ENCODE measurements at places on chromosomes 16 and 17.

DNA sequence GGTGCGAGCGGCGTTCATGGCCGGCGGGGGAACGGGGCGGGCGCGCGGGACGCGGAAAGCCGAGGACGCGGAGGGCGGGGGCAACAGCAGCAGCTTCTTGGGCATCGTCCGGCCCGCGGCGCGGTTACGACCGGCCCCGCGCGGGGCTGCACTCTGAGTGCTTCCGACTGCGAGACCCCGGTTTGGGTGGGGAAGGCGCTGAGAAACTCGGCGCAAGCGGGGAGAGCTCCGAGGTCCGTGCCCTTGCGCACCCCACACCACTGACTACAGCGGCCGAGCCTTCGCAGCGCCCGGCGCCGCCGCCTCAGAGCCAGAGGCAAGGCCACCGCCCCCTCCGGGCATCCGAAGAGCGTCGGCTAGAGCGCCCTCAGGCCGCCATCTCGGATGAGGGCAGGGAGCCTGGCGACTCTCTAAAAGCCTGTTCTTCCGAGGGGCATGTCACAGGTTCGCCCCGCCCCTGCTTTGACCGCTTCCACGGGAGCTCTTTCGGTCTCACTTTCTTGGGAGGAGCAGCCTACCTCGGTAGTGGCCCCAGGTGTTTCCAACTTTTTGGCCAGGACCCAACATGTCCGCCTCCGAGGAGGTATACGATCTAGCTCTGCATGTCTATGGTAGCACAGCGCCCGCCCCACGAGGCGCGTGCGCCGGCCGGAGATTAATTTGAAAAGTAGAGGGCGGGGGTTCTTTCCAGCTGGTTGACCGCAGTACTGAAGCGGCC lies at the start of gene PRPSAP1:
TSS of gene PRPSAP1 (minus strand) at position 318 of the 718 bp plus-strand sequence. CDS start at position 105, 213 bp downstream.
- H3K27ac ChIP-seq, result peak within 1 kb of the TSS; percentile 90
- peaks cover under 1% of the 10 kb centered on the region for H3K36me3 ChIP-seq
- H3K4me3 ChIP-seq, result peak within 1 kb of the TSS; percentile 86
- peaks cover 34% of the 10 kb centered on the region for H3K4me1 ChIP-seq
- H3K27me3 ChIP-seq, result no peaks in the 10 kb centered on the region

DNA sequence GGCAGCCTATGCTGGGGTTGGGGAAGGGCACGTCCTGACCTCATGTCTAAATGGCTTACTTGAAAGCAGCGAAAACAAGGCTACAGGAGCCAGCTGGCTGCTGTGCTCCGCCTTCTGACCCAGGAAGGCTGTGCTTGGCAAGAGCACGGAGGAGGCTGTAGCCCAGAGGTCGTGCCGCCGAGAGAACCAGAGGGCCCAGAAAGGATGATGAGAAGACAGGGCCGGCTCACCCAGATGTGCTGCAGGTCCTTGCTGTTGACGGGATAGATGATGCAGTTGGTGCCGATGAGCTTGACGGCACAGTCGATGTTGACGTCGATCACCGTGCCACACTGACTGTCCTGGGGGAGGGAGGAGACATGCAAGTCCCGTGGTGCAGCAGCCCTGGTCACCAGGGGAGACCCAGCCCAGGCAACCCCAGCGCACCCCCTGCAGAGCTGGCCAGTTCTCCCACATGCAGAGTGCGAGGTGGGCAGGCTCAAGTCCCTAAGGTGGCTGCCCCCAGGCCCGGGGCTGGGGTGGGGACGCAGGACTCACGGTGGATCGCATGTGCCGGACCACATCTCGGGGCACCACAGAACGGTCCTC lies 20.7 kb downstream of the SPHK1 start:
- H3K4me3 ChIP-seq, result no peak overlapping the region
- H3K27ac ChIP-seq, result no peak overlapping the region
- H3K27me3 ChIP-seq, result no peaks in the 10 kb centered on the region
- H3K36me3 ChIP-seq, result peaks cover 68% of the 10 kb centered on the region
- no peaks in the 10 kb centered on the region for H3K4me1 ChIP-seq

- no peaks in the 10 kb centered on the region for H3K4me1 ChIP-seq
- no peaks in the 10 kb centered on the region for H3K36me3 ChIP-seq
- no peak for DNase-seq
These were observed 14.3 kb upstream of the PRKAR1A start for GRCh38 chr17:68497885-68498319.

DNA sequence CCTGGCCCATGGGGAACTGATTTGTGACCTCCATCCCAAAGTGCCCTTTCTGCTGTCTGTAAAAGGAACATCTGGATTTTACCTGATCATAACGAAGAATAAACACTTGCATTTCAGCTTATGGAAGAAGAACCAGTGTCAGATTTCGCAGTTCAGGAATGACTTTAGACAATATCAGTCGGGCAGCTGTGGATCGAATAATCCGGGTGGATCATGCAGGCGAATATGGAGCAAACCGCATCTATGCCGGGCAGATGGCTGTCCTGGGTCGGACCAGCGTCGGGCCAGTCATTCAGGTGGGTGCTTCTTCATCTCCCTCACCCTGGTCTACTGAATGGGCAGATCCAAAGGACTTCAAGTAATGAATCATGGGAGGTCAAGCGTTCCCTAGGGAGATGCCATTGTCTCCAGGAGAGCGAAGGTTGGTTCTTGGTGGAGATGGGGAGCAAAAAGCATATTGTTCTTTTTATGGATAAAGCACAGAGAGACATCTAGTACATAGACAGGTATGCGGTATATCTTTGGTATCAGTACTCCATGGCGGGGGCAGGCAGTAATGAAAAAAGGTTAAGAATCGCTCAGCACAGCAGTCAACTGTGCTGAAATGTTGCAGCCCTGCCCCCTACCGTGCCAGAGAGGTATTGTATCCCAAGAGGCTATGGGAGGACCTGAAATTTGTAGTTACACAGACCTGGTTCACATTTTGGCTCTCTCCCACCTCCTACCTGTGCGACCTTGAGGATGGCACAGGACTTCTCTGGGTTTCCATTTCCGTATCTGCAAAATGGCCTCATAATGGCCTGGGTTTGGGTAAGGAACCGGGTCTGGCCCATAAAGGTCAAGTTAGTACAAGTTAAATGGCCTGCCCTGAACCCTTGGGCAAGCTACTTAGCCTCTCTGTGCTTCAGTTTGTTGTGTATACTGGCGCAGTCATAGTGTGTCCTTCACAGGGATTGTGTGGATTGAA lies 4.7 kb downstream of the COQ7 start:
- peaks cover 22% of the 10 kb centered on the region for H3K36me3 ChIP-seq
- H3K27ac ChIP-seq, result no peak overlapping the region
- H3K4me3 ChIP-seq, result no peak overlapping the region
- no peaks in the 10 kb centered on the region for H3K27me3 ChIP-seq
- H3K4me1 ChIP-seq, result peaks cover 17% of the 10 kb centered on the region

DNA sequence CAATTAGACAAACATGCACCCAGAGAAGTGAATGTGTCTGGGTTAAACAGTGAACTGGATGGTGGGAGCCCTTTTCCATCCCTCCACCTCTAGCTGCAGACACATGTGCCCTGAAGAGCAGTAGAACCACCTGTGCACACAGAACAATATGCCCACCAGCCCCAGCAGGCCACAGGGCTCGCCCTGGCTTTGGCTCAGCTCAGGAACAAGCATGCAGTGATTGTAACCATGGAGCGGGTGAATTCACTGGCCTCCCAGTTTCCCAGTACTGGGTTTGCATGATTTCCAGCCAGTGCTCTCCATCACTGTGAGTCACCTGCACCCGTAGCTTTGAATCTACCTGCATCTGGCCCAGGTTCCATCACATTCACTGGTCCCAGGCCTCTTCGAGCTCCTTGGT lies 5.2 kb downstream of the GPR179 start:
- H3K36me3 ChIP-seq, result no peaks in the 10 kb centered on the region
- no peak overlapping the region for H3K27ac ChIP-seq
- no peaks in the 10 kb centered on the region for H3K4me1 ChIP-seq
- H3K27me3 ChIP-seq, result no peaks in the 10 kb centered on the region
- no peak overlapping the region for H3K4me3 ChIP-seq

DNA sequence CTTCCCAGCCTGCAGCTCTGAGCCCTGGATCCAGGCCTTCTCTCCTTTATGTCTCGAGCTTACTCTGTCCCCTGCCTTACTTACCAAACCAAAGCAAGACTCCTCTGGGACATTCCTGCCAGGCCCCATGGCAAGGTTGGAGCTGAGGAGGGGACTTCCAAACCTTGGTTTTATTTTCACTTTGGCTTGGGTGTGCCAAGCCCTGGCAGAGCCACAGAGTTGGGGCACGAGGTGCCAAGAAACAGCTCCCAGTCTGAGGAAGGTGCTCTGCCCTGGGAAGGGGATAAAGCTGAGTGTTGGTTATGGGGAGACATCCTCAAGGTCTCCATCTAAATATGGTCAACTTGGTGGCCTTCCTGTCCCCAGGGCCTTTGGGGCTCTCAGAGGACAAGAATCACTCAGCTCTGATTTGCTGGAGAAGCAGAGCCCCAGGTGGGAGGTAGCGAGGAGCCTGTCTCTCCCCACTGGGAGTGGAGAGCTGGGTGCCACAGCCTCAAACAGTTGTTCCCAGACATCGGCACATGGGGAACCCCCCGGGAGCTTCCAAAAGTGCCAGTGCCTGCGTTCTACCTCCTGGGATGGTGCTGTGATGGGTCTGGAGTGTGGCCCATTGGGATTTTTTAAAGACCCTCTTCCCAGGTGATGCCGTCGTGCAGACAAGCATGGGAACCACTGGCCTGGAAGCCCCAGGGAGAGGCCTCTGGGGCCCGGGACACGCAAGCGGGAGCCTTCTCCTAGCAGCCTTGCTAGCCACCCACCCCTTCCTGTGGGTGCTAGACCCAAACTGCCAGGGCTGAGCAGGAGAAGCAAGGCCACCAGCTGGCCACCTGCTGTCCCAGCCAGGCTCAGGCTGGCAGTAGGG lies 10.3 kb downstream of the NLRC5 start:
- H3K4me1 ChIP-seq, result no peaks in the 10 kb centered on the region
- H3K36me3 ChIP-seq, result no peaks in the 10 kb centered on the region
- H3K27me3 ChIP-seq, result no peaks in the 10 kb centered on the region
- H3K27ac ChIP-seq, result no peak overlapping the region

Measured in DND-41 (cell line).